GM13977 (cell line): ENCODE measurements at places on chromosomes 6 and 20.

GRCh38 chr6:5337573-5337972 lies 76.3 kb downstream of the FARS2 start:
- no peak for DNase-seq

GRCh38 chr6:44193307-44193910 lies 23.3 kb upstream of the MYMX start:
- no peak for DNase-seq

DNA sequence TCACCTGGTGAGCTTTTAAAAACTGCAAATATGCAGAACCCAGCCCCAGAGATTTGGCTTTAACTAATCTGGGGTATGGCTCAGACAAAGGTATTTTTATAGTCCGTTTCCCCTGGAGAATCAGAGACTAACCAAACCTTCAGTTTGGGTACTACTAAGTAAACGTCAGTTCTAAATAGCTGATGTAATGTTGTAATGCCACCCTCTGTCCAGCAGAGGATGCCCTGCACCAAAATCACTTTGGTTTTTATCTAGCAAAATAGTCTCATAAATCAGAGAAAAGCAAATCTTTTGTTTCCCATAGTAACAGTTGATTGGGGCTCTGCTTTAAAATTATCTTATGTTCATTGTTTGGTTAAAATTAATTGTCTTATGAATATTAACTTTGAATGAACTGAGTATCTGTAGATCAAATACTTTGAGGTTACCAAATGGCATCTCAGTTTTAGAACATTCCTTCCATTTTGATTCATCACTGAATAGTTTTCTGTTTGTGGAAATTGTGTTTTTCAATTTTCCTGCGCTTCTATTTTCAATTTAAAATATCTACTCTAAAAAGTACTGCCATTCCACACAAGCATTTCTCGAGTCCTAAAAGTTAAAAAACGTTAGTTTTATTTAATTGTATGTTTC lies 278.3 kb upstream of the PLCB4 start:
- peak; percentile 31 for DNase-seq

DNA sequence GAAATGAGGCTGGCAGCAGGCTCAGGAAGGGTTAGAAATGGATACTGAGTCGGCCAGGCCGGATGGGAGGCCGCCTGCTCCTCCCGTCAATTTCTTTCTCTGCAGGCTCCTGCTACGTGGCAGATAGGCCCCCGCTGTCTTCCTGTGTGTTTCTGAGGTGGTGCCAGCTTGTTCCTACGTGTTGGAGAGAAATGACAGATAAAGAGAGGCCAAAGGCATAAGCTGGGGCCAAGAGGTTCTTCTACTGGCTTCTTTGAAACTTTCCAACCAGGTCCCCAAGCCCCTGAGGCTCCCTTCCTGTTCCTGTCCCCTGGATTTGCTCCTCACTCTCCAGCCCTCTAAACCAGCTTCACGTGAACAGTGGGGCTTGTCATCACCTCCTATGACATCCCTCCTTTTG lies 76.8 kb downstream of the TCP11 start:
- DNase-seq, result no peak

DNA sequence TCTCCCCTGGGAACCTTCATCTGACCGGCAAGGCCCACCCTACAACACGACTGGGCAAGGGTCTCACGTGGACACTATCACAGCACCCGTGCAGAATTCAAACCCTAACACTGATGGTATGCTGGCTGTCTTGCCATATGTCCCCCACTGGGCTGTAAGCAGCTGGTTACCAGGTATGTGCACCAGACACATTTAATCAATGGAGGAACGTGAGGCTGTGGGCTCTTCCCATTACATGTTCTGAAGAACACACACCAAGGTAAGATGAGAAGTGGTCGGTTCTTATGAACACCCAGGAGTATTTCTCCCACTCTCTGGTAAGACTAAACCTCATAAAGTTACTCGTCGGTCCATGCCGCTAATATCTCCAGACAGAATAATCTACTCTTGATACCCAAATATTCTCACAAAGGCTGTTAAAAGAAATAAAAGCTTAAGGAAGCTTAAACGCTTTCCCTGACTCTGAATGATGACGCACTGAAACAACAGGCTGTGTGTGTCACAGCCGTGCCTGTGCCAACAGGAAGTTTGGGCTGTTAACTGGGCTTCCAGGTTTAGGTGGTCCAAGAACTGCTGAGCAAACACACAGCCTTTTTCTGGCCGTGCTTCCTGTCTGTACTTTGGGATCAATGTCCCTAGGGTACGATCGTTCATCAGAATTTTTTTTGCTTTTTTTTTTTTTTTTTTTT lies 75.3 kb downstream of the SLC23A2 start:
- no peak for DNase-seq

- DNase-seq, result peak; percentile 28
Observed at GRCh38 chr6:13177664-13178063, 150.7 kb downstream of the TBC1D7 start.
